ENCODE measurements at places on chromosomes 1 and 21.

DNA sequence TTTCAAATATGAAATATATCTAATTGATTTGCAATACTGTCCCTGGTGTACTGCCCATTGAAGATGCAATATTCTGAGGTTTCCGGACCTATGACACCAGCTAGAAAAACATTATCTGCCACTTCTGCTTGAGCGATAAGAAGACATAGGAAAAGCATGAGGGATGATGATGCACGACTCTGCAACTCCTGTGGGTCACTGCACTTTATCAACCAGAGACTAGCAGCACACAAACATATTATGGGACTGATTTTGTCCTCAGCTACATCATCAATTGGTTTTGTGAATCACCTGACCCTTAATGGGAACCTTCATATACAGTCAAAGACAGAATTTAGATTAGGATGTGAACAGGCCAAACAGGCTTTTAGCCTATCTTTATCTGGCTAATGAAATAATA lies 13.8 kb upstream of the KCNA3 start:
- no peak for DNase-seq

GRCh38 chr1:181204530-181204929 lies 116.0 kb downstream of the IER5 start:
- DNase-seq, result no peak

GRCh38 chr1:81681601-81682266 lies 119.0 kb upstream of the ADGRL2 start:
- DNase-seq, result no peak

GRCh38 chr1:233326811-233327650 lies 493 bp upstream of the MAP3K21 start:
- DNase-seq, result peak; percentile 63

DNA sequence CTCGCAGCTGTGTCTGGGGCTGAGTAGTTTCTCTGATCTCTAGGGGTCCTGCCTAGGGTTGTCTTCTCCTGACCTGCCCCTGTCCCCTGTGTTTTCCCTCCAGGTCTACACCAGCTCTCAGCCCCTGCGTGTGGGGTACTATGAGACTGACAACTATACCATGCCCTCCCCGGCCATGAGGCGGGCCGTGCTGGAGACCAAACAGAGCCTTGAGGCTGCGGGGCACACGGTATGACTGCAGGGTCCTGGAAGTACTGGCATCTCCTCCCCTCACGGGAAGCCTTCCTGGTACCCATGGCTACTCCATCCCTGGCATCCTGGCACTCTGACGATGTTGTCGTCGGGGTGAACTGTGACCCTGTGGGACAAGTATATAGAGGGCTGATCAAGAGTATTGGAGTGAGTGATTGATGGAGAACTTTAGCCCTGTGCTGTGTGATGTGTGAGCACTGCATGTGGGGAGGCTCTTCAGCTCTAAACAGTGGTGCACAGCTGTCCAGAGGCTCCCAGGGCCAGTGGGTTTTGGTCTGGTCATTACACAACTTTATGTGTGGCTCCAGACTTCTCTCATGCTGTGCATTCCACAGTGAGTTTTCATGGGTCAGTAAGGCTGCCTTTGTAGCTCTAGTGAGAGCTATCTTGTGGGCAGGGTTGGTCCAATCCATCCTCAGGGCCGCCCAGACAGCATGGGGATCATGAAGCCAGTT lies 14.4 kb downstream of the FAAH start:
- no peak for DNase-seq

DNA sequence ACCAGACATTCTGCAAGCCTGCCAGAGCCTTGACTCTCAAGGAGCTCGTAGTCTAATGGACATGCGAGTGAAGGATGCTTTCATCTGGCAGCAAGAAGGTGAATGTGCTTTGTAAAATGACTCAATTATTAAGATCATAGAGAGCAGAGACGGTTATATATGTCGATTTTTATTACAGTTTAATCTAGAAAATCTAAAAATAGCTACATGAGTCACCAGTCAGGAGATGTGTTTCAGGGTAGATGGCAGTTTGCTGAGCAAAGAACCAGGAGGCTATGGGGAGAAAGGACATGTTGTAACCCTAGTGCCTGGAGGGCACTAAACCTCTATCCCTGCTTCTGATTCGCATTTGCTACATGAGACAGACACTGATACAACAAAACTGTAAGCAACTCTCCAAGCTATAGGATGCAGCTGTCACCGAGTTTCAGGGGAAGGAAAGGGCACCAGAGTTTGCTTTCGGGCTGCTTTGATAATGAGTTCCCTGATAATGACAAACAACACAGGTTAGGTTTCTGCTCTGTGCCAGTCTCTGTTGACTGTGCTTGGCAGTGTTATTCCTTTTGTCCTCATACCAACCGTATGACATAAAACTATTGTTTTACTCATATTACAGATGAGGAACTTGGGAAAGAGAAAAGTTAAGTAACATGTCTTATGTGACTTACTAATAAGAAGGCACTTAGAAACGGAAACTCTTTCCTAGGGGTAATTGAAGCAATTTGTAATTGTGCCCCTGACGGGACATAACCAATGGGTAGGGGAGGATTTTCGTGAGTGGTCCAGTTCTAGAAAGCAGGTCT lies 43.2 kb downstream of the C1orf198 start:
- peak; percentile 74 for DNase-seq

DNA sequence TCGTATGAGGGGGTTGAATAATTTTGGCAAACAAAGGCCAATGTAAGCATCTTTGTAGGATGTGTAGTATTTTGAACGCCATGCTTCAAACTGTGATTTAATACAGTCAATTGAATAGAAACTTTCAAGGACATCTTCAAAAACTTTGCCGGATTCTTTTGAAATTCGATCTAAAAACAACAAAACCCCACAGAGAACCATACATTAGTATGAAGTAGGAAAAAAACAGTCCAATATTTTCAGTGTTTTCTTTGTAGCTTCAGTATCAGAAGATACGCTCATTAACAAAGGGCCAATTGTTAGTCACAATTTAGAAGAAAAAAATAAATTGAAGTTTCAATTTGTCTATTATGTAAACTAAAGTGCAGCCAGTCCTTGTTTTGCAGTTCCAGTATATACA lies 20.7 kb upstream of the SYNJ1 start:
- DNase-seq, result peak; percentile 48

- no peak for DNase-seq
Measured at GRCh38 chr1:234913771-234914170, 214.9 kb downstream of the TOMM20 start.

DNA sequence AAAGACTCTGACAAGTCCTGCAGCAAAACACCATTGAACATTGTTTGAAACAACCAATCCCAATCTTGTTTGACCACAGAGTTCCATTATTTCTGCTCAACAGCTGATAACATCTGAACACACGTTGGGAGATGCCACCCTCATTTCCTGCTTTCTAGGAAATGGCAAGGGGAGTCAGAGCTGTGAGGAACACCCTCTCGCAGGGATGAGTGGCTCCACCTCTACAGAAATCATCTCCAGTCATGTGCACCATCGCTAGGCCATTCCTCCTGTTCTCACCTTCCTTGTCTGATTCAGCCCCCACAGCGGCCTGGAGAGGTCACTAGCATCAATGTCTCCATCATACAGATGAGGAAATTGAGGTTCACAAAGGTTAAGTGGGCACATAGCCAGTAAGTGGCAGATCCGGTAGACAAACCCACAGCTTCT lies 22.4 kb upstream of the RUNX3 start:
- DNase-seq, result no peak
